ENCODE measurements at places on chromosomes 7 and 10.

- DNase-seq: no peak
Observed at GRCh38 chr7:128877756-128878120, 15.1 kb downstream of the ATP6V1F start.

GRCh38 chr10:31352436-31353226 lies 33.6 kb downstream of the ZEB1 start:
- no peak for DNase-seq

DNA sequence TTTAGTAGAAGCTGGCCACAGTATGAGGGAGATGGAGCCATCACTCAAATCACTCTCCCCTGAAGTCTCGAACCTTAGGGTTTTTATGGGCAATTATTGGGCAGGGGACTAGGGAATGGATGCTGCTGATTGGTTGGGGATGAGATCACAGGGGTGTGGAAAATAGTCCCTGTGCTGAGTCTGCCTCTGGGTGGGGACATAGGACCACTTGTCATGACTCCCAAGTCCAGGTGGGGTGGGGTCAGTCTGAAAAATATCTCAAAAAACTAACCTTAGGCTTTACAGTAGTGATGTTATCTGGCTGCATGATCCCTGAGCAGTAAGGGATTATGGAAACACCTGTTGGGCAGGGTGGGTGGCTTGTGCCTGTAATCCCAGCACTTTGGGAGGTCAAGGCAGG lies 98.6 kb downstream of the XRCC2 start:
- no peak for DNase-seq

- DNase-seq: no peak
Observed at GRCh38 chr7:44391746-44392617, 66.6 kb upstream of the CAMK2B start.

- no peak for DNase-seq
Observed at GRCh38 chr7:16129431-16130110, 291.8 kb downstream of the CRPPA start.

DNA sequence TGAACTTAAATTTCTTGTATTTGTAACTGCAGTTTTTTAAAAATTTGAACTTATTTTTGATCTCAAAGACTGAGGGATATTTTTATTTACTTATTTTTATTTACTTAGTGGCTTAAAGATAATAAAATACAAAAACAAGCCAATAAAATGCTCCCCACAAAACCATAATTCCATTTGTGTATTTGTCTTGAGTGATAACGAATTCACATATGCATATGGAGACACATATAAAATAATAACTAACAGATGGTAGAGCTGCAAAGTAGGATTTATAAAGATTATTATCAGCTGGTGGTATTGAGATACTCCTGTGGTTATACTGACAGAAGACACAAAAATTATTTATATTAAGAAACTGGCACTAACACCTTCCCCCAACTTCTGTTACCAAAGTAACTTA lies 90.2 kb upstream of the RPA3 start:
- DNase-seq: no peak

All from RPMI8226 (cell line).